ENCODE measurements at places on chromosomes 2 and 18. TPM values are rescaled to one million over a fixed set of nuclear protein-coding genes. Genes with fewer than 3 reads are reported as not detected.

DNA sequence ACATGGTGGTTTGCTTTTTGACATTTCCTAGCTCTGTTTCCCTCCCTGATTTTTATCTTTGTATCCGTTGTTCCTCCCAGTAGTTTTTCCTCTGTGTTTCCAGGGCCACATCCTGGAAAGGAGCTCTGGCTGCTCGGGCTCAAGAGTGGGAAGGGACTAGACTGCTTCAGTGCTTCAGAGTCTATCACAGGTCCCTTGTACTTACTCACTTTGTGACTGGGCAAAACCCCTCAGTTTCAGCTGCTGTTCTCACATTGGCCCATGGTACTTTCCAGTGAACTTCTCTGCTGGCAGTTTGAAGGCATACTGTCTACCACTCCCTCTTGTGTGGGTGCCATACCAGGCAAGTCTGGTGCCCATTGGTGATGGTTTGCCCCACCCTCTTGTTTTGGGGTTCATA is 7.5 kb upstream of the STAMBP start:
- DNase-seq: no peak

- DNase-seq: no peak
These were observed 38.8 kb downstream of the EPHA4 start for GRCh38 chr2:221533299-221533698.

- no peak for DNase-seq
These were observed 79.2 kb downstream of the PTPRM start for GRCh38 chr18:7646174-7646886.

GRCh38 chr2:187075199-187075635 is 226.2 kb upstream of the ZSWIM2 start:
- DNase-seq: peak; percentile 39

DNA sequence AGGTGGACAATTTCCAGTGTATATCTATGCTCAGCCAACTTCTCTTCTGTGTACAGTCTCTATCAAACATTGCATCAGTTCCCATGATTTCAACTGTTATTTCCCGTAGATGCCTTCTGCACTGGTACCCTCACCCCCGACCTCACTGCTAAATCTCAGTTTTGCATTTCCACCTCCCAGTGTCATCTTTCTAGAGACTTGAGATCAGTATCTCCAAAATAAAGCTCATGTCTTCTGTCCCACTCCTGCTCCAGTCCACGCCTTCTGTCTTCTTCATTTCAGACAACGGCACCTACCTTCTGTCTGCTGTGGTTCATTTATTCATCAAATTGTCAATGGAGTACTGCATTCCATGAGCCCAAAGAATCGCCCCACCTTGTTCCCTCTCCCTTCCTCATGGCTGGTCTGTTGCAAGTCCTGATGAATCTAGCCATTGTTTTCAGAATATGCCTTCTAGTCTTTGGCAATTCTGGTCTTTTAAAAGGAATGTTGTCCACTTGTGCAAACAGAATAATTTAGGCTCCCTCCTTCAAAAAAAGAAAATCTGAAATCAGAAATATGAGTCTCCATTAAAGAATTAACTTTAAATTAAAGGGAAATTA is 23.3 kb upstream of the NPAS2 start:
- no peak for DNase-seq

- DNase-seq: no peak
These were observed 15.3 kb downstream of the UPP2 start for GRCh38 chr2:158116936-158117335.

DNA sequence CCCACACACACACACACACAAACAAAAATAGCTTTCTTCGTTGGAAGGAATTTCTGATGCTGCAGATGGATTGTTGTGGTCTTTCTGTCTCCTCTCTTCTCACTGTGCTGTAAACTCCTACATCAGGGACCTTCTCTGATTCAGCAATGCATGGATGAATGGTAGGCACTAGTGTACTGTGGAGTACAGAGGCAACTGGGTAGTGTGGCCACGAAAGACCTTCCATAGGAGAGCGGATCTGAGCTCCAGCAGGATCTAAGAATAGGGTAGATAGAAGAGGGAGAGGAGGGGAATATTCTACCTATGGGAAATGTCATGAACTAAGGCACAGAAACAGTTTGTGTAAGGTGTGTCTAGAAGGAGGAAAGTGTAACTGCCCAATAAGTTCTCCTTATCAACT is 266.8 kb downstream of the MYCN start:
- DNase-seq: no peak

- peak; percentile 62 for DNase-seq
These were observed 35.8 kb downstream of the ST3GAL5 start for GRCh38 chr2:85852937-85853498.

DNA sequence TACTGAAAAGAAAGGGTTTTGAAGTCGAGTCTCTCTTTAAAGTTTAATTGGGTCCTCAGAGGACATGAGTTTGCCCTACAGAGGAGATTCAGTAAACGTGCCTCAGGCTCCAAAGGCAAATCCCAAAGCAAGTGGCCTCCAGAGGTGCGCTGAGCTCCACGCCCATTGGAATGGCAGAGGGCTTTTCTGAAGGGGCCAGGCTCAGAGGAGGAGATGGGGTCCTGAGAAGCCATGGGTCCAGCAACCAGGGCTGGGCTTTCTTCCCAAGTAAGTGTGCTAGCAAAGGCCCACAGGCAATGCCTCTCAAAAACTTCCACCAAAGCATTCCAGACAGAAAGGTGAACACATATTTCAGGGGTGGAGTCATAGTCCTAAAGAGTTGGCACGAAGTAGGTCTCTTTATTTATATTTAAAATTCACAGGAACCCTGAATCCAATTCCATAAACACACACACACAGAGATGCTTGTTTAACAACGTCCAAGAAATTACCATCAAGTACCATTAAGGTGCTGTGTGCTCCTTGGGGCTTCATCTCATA is 93.0 kb upstream of the SH3BP4 start:
- DNase-seq: no peak

GRCh38 chr2:136136931-136137330 is 19.0 kb upstream of the CXCR4 start:
- DNase-seq: no peak

- no peak for DNase-seq
These were observed 18.5 kb upstream of the CCDC93 start for GRCh38 chr2:118032169-118033013.

DNA sequence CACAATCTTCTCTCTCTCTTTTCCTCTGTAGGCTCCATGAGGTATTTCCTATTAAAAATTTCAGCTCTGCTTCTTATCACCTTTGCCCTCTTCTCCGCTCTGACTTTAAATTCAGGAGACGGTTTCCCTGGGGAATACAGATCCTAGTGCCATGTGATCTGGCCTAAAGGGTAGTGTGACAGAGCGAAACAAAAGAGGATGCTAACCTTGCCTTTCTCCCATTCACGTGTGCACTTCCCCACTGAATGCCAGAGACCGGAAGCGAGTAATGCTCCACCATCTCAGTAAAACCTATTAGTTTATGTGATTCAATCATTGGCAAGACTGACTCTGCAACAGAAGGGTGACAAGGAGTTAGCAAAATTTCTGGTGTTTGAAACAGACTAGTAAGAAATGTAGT is 358.3 kb downstream of the ZNF521 start:
- DNase-seq: no peak

DNA sequence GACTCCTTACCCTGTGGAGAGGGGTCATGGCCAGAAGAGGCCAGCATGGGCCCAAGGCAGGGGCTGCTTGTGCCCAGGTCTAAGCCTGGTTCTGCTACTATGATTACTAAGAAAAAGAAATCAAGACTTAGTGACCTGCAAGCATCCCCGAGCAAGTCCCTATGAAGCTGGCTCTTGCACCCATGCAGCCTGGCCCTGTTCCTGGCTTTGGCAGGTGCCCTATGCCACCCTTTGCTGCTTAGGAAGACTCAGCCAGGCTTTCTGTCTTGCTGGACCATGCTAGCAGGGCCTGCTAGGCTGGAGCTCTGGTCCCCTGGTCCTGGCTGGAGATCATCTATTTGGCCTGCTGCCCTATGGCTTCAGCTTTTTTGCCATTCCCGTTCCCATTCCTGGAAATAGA is 309.4 kb upstream of the EPAS1 start:
- DNase-seq: no peak

- no peak for DNase-seq
These were observed 319.6 kb downstream of the PIK3C3 start for GRCh38 chr18:42274488-42275137.

DNA sequence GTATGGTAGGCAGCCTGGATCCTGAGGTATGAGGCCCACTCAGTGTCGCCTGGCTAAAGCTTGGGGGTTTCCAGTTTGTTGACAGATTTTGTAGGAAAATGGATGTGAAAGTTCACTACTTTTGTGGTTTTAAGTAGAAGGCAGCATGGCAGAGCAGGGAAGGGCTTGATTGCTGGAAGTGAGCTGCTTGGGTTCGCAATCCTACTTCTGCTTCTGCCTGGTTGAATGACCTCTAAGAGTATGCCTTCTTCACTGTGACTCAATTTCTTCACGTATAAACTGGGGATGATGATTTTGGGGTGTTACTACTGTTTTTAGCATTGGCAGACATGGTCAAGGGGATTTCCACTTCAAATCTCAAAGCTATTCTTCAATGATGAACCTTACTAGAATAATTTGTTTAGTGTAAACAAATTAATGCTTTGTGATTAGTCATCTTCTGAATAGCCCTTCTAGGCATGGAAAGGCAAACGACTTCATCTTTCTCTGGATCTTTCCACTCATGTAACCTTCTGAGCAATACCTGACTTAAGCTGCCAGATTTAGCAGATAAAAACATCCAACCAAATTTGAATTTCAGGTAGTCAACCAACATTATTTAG is 13.2 kb downstream of the BMP10 start:
- DNase-seq: no peak

- DNase-seq: peak; percentile 46
These were observed 5.8 kb upstream of the CTDSP1 start for GRCh38 chr2:218393750-218394290.

- DNase-seq: no peak
These were observed 638 bp downstream of the RPS7 start for GRCh38 chr2:3575534-3576262.

DNA sequence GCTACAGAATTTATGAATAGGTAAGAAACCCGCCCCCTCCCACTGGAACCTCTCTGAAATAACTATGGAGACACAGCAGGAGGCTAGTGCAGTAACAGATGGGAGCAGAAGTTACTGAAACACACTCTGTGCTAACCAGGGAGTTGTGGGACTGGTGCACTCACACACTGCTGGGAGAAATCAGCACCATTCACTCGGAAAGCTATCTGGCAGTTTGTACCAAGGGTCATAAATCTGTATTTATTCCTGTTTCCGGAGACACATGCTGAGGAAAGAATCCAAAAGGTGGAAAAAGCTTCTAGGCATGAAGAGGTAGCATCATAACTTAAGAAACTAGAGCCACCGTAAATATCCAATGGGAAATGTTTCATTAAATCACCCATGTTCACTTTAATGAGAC is 39.9 kb downstream of the TGFA start:
- no peak for DNase-seq

DNA sequence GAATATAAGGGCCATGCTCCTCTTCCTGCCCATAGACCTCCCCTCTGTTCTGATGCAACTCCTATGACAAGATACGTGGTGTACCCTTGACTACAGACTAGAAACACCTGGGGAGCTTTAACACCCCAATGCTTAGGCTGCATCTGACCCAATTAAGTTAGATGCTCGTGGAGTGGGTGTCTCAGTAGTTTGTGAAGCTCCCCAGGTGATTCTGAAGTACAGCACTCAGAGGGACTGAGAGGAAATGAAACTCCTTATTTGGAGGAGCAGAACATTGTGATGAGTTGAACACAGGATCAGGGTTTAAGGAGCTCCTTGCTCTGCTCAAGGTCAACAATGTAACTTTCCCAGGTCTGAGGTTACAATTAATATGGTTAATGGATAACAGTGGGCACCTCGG is 80.3 kb upstream of the TTC39C start:
- DNase-seq: no peak

DNA sequence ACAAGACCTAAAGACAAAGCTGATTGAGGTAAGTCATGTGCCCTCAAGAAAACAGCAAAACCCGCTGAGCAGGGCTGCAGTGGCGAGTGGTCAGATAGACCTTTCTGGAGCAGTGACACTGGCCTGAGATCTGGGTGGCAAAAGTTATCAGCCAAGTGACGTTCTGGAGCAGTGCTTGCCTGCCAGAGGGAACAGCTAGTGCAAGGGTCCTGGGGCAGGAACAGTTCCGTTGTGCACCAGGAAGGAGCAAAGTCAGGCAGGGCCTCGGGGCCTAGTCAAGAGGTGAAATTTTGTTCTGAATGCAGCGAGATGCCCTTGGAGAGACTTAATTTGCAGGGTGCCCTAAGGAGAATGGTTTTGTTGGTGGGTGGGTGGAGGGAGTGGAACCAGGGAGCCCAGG is 67.0 kb downstream of the SH3BP4 start:
- DNase-seq: peak; percentile 20

HAAO gene
- total RNA-seq: 2.3 TPM

MTLN gene
- total RNA-seq: 193 TPM

CARF gene
- 5.9 TPM for total RNA-seq

MALT1 gene
- 10.2 TPM for total RNA-seq

REG1B gene
- total RNA-seq: not detected

ZNF514 gene
- 14.7 TPM for total RNA-seq

SERPINB10 gene
- total RNA-seq: not detected

MC5R gene
- not detected for total RNA-seq

ADCY3 gene
- 19.8 TPM for total RNA-seq

TMSB10 gene
- 417 TPM for total RNA-seq

MAP3K19 gene
- total RNA-seq: not detected

FABP1 gene
- not detected for total RNA-seq

GALNT5 gene
- 0.16 TPM for total RNA-seq

Data from Right ventricle myocardium superior (tissue), 1 donor.